ENCODE measurements at places on chromosomes 4 and X.
A peak's percentile ranks its signal among the peaks of the same experiment; 100 is the strongest.

GRCh38 chr4:87895964-87896621 is 63.3 kb downstream of the MEPE start:
- peak; percentile 87 for DNase-seq

DNA sequence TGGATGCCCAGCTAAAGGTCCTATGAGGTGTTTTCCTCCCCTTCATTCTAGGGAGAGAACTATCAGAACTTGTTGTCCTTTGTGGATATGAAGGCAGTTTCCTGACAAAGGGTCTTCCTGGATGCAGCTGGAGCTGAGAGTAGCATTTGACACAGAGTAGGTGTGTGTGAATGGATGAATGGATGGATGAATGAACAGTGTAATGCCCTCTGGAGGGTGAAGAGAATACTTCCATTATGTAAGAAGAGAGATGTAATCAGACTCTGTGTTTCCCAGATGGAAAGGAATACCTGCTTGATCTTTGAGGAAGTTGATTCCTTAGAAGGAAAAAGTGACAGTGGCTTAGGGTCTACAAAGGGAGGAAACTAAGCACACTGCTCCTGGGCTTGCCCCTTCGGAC is 55.4 kb upstream of the AADAT start:
- DNase-seq, result no peak

DNA sequence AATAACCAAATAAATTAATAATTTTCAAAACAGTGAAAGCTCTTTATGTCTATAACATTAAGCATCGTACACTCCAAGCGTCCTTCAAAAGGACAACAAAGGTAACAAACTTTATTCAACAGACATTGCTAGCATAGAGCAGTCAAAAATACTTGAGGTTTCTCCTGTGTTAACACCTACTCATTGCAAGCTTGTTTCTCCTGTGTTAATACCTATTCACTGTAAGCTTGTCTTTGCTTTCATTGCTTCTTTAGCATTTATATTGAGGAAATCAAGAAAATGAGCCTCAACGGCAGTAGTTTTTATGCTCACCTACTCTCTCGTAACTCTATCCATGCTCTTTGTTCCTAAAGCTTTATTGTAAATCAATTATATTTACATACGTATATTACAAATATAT is 3.5 kb downstream of the SPOCK3 start:
- no peak for DNase-seq

- no peak for DNase-seq
Observed at GRCh38 chr4:81366779-81367178, 104.9 kb downstream of the RASGEF1B start.

DNA sequence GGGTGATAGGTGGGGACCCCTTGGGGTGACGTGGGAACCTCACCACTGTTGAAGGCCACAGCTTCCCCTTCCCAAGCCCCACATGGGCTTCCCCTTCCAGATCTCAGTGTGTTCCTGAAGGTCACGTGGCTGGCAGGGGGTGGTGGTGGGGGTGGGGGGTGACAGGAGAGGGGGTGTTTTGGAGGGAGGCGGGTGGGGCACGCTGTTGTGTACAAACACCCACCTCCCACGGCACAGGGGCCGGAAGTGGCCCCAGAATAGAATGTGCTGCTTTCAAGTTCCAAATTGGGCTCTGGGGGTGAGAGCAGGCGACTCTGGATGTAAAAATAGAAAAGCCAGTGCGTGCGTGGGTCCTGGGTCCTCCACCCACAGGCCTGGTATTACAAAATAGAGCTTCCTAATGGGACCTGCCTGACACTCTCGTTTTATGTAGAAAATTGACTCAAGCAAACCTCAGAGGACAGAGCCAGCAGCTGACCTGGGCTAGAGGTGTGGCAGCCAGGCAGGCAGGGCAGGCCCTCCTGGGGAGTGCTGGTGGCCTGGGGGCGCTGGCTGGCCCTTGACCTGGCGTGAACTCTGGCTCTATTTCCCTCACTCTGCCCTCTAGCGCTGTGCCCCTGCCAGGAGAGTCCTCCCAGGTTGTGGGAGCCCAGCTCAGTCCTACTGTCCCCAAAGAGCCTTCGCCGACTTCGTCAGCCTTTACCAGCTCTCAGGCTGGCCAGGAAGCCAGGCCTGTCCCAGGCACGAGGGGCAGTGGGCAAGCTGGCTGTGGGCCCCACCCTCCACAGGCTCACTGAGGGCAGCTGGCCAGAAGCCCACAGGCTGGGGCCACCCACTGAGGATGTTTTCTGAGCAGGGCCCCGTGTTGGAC is 5.4 kb upstream of the SH3BP2 start:
- no peak for DNase-seq

DNA sequence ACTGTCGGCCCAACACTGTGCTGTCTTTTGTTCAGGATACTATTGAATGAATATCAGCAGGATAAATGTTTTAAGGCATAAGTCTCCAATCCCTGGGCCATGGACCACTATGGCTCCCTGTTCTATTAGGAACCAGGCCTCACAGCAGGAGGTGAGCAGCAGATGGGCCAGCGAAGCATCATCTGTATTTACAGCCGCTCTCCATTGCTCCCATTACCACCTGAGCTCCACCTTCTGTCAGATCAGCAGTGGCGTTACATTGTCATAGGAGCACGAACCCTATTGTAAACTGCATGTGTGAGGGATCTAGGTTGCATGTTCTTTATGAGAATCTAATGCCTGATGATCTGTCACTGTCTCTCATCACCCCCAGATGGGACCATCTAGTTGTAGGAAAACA is 3.7 kb upstream of the APLN start:
- no peak for DNase-seq

- peak; percentile 5 for DNase-seq
Observed at GRCh38 chr4:162131256-162131655, 32.5 kb downstream of the FSTL5 start.

- DNase-seq, result no peak
Observed at GRCh38 chr4:37453999-37454800, 209.7 kb downstream of the NWD2 start.

DNA sequence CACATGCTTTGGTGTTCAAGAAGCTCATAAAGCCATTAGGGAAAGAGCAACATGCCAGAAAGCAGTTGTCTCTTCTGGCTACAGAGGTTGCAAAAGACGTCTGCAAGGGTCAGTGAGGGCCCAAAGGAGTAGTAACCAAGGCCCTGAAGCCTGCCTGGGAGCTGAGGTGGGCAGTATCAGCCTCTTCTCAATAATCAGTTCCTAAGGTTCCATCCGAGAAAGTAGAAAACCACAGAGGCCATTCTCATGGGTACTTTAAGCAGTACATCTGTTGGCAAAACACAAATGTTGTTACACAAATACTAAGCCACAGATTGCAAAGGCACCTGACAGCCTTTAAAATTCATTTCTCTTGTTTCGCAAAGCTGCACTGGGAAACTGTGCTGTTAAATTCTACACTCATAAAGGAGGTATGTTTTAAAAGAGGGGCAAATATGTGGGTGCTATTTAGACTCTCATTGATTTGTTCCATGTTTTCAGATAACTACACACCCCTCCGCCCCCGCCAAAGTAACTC is 37.7 kb downstream of the MECP2 start:
- DNase-seq, result no peak

DNA sequence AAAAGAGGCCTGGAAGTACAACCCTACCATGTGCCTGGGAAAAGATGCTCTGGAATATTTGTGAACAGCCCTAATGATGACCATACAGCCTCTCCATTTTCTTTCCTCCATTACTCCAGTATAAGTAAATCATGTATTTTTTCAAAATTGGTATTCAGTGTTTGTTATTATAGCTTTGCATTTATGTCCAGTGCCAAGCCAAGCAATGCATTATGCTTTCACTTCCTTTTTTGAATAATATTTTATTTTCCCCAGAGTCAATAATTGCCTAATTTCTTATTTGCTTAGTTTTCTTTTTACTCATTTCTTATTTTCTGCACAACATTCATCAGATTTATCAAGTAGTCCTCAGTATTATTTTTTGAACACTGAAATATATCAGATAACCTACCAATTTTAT is 49.3 kb upstream of the EOLA2 start:
- DNase-seq, result no peak

Data from fibroblast of skin of back (primary cell).